Activated T-cell treated with anti-CD3 and anti-CD28 coated beads, Interleukin-2, amount 50 U/mL, for 48 hours (primary cell): ENCODE measurements at places on chromosomes 5 and 9.

DNA sequence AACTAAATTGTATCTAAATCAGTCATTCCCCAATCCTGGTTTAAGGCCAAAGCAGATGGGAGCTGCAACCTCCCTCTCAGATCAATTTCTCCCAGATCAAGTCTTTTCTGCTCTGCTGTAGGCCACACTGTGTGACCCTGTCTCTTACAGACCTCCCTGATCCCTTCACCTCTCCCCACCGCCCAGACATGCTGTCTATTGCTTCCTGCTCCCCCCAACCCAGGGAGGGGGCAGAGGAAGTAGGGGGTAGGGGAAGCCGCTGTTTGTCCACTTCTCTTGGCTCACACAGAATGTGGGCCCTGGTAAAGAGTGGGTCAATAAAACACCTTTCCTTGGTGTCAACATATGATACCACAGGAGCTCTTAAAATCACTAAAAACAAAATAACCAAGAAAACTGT lies 226.3 kb downstream of the ENC1 start:
- no peak for DNase-seq

DNA sequence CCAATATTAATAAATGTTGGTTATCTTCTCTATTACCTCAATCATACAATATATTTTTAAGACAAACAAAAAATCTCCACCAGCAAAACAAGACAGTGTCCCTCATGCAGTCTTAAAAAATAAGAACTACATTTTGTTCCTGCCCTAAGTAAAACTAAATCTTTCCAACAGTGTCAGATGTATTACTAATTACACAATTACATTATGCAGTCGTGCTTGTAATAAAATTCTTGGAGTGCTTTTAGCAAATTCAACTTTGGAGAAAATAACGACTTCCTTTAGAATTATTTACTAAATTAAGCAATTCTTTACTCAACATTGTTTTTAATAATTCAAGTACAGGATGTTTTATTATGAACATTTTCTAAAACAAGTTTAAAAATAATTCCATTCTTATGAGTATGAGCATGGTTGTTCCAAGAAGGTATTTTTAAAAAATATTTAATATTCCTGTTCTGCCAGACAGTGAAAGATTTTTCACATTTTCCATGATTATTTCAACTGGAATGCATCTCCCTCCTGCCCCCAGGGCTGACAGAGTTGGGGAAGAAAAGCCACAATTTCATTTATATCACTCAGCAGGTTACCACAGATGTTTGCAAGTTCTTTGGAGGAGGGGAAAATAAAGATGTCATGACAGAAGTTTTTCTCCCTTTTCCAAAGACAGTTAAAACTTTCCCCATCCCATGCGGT lies 137.9 kb downstream of the FAM114A2 start:
- DNase-seq = no peak

DNA sequence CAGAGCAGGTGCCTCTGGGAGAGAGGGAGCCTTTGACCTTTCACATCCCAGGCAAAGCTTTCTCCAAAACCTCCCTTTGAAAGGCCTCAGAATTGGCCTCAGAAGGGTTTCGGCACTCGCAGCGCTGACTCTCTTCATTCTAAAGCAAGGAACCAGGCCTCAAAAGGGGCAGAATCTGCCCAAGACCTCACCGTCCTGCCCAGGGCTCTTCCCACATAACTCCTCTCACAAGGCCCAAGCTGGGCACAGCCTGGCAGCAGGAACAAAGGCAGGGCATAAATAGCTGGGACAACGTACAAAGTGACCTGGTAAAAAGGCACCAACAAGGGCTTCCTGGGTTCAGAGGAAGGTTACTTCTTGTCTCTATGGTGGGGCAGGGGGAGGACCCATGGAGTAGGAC lies 166.3 kb upstream of the FSTL4 start:
- DNase-seq = no peak

- DNase-seq = no peak
Observed at GRCh38 chr9:14511452-14511851, 181.8 kb downstream of the ZDHHC21 start.

- no peak for DNase-seq
Observed at GRCh38 chr5:125199968-125200865, 453.8 kb upstream of the ZNF608 start.

DNA sequence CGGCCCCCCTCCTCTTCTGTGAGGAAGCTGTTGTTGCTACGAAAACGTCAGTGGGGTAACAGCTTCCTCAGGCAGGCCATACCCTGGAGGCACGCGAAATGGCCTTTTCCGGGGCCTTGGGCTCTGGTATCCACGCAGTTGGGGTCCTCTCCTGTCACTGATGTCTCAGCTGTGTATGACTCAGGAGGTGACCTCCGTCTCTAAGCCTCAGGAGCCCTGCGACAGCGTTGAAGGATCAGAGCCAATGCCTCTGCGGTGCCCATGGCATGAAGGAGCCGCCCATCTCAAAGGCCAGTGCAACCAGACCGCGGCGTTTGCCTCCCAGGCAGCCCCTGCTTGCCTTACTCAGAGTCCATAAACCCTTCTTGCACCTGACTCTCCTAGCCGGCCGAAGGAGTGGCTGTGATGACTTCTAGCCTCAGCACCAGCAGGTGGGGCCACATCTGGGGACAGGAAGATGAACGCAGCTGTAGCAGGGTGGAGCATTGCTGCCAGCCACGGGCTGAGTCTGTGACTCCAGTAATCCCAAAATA lies 1.0 kb upstream of the MXD3 start:
- peak; percentile 72 for DNase-seq

DNA sequence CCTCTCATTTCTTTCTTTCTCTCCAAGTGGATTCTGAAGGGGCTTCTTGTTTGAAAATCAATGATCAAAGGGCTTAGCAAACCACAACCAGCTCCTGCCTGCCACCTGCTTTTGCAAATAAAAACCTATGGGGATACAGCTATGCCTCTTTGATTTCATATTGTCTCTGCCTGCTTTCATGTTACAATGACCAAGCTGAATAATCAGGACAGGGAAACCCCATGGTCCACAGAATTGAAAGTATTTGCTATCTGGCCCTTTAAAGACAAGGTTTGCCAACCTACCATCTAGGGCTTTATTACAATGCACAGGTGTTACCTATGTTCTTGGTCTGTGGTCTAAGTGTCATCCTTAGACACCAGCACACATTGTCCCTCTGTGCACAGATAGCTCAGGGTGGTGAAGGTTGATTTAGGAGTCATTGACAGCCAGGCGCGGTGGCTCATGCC lies 28.8 kb upstream of the PLIN2 start:
- peak; percentile 23 for DNase-seq

DNA sequence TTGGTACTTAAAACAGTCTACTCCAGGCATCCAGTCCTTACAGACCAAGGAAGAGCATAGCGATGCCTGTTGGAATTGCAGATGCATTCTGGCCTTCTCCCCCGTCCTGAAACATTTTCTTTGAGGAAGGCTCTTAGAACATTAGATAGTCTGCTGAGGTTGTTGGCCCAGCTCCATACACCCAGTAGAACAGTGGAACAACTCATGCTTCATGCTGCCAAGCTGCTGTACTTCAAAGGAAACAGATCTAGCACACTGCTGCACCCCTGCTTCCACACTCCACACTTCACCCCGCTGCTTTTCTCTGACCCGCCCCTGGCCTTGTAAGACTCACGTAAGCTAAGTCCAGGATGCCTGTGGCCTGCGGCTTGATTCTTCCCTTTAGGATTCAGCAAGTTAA lies 33.4 kb upstream of the NCS1 start:
- no peak for DNase-seq

DNA sequence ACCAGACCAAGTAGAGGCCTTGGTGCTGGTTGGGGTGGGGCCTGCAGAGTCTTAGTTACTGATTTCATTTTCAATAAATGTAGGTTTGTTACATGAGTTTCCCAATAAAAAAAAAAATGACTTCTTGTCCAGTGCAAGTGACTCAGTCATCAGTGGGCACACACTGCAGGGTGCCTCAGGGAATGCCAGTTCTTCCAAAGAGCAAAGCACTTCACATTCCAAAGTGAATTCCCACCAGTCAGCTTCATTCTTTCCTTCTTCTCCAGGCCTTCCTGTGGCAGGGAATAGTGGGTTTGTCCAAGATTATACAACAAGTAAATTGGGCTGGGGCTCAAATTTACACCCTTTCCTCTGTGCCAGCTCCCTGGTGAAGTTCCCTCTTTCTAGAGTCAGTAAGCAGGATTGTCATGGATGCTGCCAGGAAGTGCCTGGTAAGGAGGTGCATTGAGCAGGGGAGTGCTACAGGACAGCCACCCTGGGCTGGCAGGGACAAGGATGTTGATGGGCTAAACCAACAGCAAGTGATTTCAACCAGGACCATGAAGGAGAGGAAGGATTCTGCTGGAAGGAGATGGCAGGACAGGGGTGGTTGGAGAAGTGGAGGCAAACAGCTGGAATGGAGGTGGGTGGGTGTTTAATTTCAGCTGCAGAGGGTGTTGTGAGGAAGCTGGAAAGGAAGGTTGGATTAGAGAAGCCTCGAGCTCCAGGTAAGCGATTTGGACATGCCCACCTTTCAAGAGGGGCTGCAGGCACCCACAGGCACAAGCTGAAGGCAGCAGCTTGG lies 3.7 kb upstream of the B4GALT7 start:
- no peak for DNase-seq

- no peak for DNase-seq
Observed at GRCh38 chr5:174106997-174107655, 61.6 kb downstream of the NSG2 start.

GRCh38 chr5:178632285-178632684 lies 5.4 kb upstream of the CLK4 start:
- no peak for DNase-seq

DNA sequence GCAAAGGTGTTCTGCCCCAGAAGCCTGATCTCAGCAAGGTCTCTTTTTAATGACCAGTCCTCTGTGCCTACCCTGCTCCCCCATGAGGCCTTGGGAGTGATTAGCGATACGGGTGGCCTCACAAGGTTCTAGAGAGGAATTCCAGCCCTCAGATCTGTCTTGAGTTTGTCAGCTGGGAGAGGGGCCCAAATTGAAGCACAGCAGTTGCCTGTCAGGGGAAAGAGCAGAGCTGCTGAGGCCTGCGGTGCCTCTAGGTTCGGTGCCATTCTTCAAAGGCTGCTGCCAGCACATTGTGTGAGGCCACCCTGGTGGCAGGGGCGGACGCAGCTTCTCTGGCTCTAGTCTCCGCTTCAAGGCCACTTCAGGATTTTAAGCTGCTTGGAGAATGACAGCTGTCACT lies 85.7 kb upstream of the GRIA1 start:
- no peak for DNase-seq

DNA sequence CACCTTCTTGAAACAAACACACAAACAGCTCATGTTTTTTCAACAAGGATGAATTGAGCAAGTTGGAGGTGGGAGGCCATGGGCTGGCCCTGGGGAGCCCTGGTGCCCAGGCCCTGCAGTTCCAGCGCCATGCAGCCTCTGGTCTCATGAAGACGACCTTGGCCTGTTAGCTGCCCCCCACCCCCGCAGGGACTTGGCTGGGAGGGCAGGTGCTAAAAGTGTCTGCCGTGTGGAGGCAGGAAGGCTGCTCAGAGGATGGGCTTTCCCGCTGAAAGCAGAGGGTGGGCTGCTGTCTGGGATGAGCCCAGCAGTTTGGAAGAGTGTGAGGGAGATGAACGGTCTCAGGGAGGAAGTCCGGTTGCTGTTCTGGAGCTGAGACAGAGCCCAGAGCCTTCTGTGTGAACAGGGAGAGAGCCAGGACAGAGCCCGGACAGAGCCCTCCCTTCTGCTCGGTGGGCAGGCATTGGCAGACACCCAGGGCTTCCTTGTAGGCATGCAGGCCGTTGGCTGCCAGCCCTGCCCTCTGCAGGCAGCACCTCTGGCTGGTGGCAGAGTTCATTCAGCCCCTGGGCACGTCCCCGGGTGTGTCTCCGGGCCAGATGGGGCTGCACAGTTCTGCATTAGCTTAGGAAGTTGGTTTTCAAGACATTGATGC lies 18.7 kb downstream of the ROPN1L start:
- DNase-seq = no peak

DNA sequence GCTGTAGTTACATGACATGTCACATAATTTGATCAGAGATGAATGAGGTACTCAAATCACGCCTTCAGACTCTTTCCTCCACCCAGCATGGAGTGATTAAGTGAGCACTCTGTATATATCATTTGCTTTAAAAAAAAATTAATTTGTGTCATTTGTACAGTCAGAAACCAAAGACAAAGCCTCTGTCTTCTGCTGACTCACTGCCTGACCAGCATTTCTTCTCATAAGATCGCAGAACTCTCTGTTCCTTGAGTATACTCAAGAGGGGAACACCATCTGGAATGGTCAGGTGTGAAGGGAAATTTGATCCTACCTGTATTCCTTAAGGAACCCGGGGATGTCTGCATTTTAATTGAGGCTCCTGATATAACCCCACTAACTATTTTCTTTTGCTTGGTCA lies 254.4 kb downstream of the FAM114A2 start:
- DNase-seq = no peak

DNA sequence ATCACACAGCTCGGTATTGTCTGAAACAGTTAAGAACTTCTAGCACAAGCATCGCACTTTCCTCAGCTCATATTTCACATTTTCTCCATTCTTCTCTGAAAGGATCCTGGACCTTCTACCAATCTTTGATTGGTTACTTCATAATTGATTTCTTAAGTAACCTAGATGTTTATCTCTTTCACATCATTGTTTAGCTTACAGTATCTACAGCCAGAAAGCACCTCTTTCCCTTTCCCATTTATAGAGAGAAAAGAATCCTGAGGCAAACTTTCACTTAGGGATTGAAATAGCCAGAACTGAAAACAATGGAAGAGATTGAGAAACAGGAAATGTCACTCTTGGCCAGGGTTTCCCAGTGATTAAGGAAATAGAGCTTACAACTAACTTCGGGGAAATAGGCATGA lies 2.5 kb downstream of the IL33 start:
- no peak for DNase-seq

GRCh38 chr5:43171926-43172325 lies 20.1 kb upstream of the NIM1K start:
- DNase-seq = no peak

- no peak for DNase-seq
Observed at GRCh38 chr9:121670431-121670830, 19.0 kb downstream of the DAB2IP start.

DNA sequence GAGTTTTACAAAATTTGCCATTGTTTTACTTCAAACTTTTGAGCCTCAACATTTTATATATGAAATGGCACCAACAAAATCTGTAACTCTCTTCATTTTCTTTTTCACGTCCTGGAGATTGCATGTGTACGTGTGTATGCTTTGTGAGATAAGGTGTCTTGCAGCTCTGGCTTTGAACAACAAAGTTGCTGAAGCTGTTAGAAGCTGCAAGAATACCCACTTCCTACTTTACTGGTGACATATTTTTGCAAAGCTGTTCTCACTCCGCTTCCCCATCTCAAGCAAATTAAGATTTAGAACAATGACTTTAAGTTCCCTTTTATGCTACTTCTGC lies 41.8 kb downstream of the FYB1 start:
- DNase-seq = no peak

- DNase-seq = no peak
Observed at GRCh38 chr5:134430001-134430569, 18.4 kb upstream of the CDKN2AIPNL start.

DNA sequence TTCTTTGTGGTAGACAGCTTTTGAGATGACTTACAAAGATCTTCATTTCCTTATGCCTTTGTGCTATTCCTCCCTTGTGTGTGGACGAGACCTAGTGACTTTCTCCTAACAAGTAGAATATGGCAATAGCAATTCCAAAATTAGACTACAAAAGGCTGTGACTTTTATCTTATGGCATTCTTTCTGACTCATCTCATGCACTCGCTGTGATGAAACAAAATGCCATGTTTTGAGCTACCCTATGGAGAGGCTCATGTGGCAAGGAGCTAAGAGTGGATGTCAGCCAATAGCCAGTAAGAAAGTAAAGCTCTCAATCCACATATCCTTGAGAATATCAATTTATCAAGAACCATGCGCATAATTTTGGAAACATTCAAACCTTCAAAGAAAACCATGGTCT lies 380.5 kb upstream of the SMC2 start:
- no peak for DNase-seq
